ENCODE measurements at places on chromosomes 13 and 19.
A peak's percentile ranks its signal among the peaks of the same experiment; 100 is the strongest.

DNA sequence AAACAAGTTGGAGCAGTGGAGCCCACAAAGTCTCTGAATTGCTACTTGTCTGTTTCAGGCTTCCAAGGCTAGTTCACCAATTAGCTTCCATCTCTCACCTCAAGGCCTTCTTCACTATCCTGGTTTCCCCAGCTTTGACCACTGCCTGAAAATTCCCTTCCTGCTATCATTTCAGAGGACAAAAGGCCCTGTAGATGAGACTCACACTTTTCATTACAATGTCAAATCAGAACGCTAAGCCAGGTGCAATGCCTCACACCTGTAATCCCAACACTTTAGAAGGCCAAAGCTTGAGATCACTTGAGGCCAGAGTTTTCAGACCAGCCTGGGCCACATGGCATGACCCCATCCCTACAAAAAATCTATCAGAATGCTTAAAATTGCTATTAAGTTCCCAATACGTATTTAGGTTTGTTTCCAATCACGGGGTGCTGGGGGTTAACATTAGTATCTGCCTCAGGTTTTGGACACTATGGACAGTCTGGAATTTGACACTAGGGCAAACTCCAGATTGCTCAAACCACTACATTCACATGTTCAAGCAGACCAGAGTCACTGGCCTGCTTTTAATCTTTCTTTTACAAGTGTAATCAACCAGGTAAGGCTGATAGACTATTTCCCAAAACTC lies 5.5 kb downstream of the TPT1 start:
- no peak for DNase-seq

GRCh38 chr19:33293255-33294057 lies 8.9 kb downstream of the CEBPA start:
- DNase-seq = peak; percentile 88

- DNase-seq = peak; percentile 56
Observed at GRCh38 chr19:35249146-35249847, 495 bp downstream of the LSR start.

- peak; percentile 7 for DNase-seq
Observed at GRCh38 chr13:82688400-82688994, 1193.8 kb downstream of the SLITRK1 start.

GRCh38 chr13:29948244-29948643 lies 97.8 kb upstream of the UBL3 start:
- no peak for DNase-seq

- no peak for DNase-seq
Observed at GRCh38 chr19:50624949-50625600, 14.6 kb downstream of the SYT3 start.

GRCh38 chr19:13154241-13154778 lies 4.1 kb downstream of the IER2 start:
- peak; percentile 99 for DNase-seq

GRCh38 chr13:92560883-92561282 lies 665.7 kb upstream of the GPC6 start:
- DNase-seq = no peak

DNA sequence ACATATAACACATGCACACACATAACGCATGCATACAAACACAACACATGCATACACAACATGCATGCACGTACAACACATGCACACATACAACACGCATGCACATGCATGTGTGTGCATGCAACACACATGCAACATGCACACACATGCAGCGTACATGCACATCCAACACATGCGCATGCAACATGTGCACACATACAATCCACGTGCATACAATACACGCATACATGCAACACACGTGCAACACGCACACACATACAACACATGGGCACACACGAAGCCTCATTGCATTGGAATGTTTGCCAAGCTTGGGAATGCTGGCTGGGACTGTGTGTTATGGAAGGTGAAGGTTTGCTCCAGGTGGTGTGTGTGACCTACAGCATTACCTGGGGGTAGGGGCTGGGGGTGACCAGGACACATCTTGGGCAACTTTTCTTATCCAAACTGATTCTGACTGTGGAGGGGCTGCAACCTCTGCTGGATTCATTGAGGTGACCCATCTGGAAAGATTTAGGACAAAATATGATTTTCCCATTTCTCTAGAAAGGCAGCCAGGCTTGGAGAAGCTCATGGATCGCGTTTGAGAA lies 58.9 kb downstream of the SPACA7 start:
- no peak for DNase-seq

- peak; percentile 76 for DNase-seq
Observed at GRCh38 chr13:77779552-77780272, 82.2 kb downstream of the SLAIN1 start.

DNA sequence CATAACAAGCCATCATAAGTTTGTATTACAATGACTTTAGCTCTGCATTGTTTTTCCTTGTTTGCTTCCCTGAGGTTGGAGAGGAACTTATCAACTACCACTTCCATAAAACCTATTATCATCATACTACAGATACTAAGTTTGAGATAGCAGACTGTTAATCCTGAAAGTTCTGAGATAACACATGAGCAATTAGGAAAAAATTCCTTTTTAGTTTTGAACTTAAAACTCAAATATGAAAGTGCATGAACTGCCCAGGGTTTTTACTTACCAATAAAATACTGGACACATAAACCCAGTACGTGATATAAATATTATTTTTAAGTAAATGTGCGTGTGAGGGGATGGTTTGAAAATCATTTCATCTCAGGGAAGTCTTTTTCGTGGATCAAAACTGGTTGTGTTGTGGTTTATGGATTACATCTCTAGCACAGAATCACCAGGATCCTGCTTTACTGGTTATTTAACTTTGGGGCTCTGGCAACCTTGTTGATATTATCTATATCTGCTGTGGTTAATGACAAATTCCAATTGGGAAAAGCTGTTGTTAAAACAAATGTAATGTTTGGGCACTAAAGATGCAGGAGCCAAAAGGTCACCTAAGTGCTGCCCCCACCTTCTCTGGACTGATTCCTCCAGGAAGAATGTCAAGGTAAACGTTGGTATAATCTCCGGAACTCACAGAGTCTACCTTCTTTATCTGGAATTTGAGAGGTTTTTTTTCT lies 12.4 kb downstream of the CDX2 start:
- no peak for DNase-seq

- DNase-seq = no peak
Observed at GRCh38 chr13:99486996-99487395, 14.3 kb upstream of the TM9SF2 start.

DNA sequence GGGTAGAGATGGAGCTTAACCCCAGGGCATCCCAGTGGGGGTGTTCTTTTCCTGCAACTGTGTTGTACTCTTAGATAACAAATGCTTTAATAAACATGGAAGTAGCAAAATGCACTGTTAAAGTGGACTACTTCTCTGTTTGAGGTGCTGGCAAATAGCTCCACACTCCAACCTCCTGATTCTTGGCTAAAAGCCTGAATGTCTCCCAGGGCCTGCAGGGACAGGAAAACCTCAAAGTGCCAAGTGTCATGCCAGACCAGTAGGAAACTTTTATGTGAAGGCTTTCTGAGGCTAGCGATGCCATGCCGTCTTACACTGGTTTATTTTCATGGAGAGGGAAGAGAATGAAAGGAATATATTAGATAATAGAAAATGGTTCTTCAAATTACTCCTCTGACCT lies 6.8 kb downstream of the FREM2 start:
- no peak for DNase-seq

DNA sequence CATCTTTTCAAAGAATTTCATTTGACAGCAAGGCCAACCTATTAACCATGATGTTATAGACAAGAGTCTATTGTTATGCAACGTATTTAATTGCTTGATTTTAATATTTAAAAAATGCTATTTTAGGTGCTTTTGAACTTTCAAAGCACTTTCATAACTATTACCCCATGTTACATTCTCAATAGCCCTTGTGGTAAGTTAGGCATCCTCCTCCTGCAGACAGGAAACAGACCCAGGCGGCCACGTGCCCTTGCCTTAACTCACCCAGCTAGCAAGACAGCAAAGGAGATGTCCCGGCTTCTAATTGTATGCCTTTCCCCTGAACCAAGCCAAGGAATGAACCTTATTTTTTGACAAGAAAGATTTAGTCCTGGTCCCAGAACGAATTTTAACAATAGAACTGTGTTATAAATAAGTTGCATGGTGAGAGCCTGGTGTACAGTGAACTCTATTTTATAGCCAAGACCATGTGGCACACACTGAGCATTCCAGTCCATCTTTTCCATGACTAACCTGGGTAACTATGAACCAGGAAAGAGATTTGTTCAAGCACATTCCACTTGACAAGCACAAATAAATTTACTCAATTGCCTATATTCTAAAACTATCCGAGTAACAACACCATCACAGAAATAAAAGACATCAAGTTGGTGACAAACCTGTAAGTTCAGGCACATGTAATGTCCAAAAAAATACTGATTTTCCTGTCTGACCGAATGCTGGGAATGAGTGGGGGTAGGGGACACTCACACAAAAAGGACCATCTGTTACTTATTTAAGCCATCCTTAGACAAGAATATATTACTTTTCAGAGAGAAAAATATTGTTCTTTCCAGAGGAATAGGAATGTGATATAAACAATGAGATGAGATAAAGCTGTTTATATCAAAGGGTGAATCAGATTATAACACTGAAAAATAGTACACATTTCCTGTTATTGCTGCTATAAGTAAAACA lies 163.0 kb downstream of the EFNB2 start:
- no peak for DNase-seq

DNA sequence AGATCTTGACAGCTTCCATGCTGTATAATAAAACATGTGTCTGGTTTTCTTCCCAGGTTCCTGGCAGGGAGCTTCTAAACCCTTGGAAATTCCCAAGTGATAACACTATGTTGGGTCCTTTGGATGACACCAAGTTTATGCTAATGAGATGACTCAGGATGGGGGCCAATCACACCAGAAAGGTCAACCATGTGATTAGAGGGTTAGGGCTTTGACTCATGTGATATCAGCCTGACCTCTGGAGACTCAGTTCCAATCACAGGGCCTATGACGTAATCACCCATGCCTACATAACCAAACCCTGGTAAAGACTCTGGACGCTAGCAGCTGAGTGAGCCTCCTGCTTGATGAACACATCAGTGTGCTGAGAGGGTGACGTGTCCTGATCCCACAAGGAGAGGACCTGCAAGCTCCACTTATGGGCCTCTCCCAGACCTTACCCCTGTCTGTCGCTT lies 203.6 kb downstream of the DCLK1 start:
- no peak for DNase-seq

DNA sequence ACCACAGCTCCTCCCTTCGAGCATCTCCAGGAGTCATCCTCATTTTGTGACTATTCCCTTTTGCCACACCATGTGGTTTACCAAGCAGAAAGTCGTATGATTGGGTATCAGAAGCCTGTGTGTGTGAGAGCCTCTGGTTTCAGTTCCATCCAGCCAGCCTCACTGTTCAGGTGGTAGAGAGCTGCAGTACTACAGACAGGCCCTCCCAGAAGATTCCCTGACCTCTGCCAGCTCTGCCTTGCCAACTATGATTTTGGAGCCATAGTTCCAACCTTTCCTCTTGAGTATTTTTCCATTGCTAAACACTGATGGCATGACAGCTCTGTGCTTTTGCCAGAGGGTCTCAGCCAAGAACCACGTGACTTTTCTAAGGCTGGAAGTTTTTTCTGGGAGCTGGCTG lies 82.5 kb downstream of the DHRS12 start:
- no peak for DNase-seq

DNA sequence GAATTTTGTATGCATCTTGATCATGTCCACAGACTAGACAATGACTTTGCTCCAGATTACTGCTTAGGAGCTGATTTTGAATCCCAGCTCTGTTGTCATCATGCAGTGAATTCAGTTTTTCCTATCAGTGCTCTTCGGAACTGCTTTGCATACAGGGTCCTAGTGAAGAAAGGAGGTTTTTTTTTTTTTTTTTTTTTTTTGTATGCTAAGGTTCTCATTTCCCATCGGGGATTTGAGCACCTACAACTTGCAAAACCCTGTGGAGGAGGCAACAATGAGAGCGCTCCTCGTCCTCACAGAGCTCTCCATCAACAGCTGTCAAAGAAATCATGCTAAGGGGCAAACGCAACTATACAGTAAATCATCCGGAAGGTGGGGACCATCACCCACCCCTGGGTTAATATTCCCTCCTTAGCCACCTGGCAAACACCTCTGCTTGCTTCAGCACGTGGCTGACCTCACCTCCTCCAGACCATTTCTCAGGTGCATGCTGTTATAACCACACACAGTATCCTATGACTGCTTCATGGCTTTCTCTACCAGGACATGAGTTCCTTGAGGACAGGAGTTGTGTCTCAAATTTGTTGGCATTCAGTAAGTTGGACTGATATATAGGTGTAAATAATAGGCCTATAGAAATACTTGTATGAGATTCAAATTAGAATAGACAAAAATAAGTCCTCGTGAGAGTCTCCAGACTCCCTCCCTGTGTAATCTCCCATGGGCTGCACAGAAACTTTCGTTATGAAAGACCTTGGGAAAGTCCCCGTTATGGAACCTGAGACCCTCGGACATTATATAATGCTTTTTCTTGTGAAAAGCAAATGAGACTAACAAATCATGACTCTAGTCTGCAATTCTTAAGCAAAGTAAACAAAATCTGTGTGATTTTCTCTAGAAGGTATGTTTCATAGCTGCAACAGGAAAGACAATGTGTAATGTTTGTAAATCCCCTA lies 113.8 kb downstream of the KATNAL1 start:
- DNase-seq = no peak

- no peak for DNase-seq
Observed at GRCh38 chr13:99199541-99200431, 868 bp upstream of the UBAC2 start.

- no peak for DNase-seq
Observed at GRCh38 chr19:8087876-8088275, 35.3 kb downstream of the CCL25 start.

DNA sequence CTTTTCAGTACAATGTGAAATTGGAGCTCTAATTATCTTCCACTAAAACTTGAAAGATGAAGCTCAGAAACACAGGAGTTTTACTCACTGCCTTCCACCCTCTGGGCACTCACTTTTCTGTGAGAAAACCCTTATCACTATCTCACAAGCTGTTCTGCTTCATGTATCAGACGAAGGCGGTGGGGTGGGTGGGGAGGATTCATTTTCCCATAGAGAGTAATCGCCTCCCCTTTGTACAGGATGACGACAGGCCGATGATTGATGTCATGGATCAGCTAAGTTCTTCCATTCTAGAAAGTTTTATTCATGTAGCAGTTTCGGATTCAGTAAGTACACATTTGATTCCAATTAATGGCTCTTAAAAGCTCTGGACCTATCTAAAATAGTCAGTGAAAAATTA lies 139.9 kb downstream of the ZAR1L start:
- no peak for DNase-seq

DNA sequence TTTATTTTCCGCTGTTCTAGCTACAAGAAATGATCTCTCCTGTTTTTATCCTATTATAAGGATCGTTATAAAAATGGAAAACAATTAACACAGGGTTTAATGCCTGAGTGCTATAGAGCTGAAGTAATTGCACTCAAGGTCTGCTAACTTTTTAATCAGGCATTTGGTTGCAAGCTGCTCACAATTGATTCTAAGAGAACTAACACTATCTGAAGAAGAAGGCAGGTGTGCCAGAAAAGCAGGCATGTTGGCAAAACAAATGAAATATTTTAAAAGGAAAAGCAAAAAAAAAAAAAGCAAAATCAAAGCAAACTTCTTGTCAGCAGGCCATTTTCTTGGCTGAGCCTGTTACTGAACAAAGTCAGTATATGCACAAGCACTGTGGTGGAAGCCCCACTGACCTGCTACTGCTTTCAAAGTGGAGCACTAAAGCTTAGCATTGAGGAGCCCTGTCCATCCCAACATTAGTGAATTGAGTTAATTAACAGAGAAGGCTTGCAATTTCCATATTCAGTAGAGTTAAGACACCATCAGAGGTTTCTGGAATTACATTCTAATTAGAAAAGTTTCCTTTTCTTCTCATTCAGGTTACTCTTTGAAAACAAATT lies 574.2 kb downstream of the PCDH9 start:
- DNase-seq = no peak

GRCh38 chr19:41570639-41571112 lies 5.3 kb upstream of the CEACAM21 start:
- peak; percentile 93 for DNase-seq

Measured in inflammatory macrophage treated with lipopolysaccharide for 1 hour (primary cell).